AG20443 (cell line): ENCODE measurements at places on chromosomes 4 and X.
A peak's percentile ranks its signal among the peaks of the same experiment; 100 is the strongest.

GRCh38 chrX:118577041-118577440 is 81.4 kb downstream of the DOCK11 start:
- DNase-seq: no peak

DNA sequence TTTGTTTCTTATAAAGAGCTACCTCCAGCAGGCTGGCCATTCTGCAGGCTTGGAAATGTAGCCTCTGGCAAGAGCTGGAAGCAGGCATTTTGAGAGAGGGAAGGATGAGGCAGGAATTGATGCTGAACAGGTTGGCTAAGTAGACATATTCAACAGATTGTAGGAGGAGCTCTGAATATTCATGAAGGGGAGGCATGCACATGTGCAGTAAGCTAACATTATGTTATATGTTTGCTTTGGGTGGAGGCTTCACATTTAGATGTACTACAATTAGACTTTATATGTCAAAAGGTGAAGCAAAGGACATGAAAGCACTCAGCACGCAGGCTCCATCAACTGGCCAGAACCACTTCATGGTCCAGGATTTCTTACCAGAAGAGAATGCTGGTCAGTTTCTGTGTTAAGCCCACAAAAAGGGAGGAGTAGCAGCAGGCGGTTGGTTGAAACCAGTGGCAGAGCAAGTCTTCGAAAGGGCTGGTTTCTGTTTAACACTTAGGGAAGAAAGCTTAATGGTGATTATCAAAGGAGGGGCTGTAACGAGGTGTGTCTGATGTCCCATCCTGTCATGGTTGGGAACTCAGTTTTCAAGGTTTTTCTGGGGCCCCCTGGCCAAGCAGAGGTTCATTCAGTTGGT is 54.8 kb downstream of the FGFBP1 start:
- DNase-seq: no peak

- DNase-seq: no peak
Observed at GRCh38 chr4:26148927-26149326, 171.9 kb upstream of the RBPJ start.

DNA sequence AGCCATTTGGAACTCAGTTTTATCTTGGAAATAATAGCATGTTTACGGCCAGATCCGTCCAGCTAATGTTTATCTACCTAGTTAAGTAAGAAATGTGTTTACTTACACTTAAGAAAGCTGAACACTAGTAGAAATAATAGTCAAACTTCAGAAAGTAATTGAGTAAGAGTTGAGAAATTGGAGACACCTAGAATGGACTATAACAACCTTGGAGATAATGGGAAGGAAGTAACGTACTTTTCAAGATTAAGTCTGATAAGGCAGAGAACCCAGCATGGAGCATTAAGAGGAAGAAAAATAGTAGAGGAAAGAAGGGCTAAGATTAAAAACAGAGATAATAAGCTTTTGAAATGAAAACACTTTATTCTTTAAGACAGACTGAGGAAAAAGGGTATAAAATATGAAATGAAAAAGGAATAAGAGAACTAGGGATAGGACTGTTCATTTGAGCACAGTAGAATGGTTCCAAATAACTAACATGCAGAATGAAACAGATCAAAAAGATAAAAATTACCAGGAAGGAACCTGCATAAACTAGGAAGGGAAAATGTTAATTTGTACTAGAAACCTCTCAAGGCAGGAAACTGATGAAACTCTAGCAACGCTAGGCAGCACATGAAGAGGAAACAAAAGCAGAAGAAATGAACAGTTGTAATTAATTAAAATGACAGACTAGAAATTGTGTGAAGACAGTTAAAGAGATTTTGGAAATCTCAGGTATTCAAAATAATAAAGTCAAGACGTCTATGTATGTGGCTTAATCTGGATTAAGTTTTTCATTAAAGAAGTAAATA is 71.7 kb downstream of the FBXW7 start:
- no peak for DNase-seq

DNA sequence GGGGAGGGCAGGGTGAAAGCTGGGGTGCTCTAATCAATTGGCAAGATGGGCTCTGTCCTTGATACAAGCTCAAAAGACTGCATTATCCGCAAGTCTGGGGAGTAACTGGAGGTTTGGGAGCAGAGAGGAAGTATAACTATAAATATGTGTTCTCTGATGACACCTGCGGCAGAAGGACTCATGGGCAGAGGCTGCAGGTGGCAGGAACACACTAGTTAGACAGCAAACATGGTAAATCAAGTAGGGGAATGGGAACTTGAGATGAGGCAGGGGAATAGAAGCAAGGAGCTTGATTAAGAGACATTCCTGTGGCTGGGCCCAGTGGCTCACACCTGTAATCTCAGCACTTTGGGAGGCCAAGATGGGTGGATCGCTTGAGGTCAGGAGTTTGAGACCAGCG is 30.3 kb downstream of the SH3KBP1 start:
- no peak for DNase-seq

GRCh38 chr4:94202769-94203168 is 4.9 kb upstream of the SMARCAD1 start:
- no peak for DNase-seq

- no peak for DNase-seq
Observed at GRCh38 chr4:74315376-74315775, 7.1 kb downstream of the EPGN start.

DNA sequence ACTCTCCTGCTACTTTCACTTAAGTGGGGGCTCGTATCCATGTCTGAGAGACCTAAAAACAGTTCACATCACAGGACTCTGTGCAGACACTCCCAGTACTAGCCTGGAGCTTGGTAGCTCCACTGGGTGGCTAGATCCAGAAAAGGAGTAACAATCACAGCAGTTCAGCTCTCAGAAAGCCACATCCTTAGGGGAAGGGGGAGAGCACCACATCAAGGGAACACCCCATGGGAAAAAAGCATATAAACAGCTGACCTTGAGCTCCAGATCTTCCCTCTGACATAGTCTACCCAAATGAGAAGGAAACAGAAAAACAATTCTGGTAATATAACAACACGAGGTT is 175.8 kb downstream of the FAM13A start:
- no peak for DNase-seq

- no peak for DNase-seq
Observed at GRCh38 chr4:9835430-9835829, 54.0 kb downstream of the DRD5 start.

GRCh38 chr4:145339075-145339725 is 142.5 kb upstream of the SMAD1 start:
- DNase-seq: no peak

GRCh38 chrX:2697741-2698299 is 6.7 kb downstream of the CD99 start:
- DNase-seq: no peak

DNA sequence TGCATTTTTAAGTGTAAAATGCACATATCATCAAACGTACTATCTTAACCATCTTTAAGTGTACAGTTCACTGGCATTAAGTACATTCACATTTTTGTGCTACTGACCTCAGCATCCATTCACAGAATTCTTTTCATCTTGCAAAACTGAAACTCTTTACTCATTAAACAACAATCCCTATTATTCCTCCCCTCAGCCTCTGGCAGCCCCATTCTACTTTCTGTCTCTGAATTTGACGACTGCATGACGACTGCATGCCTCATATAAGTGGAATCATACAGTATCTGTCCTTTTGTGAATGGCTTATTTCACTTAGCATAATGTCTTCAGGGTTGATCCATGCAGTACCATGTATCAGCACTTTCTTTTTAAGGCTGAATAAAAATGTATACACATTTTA is 38.7 kb downstream of the CNKSR2 start:
- DNase-seq: peak; percentile 5

- peak; percentile 53 for DNase-seq
Observed at GRCh38 chrX:12970691-12971202, 4.2 kb upstream of the TMSB4X start.

- DNase-seq: peak; percentile 38
Observed at GRCh38 chrX:11724122-11725017, 33.7 kb upstream of the MSL3 start.

GRCh38 chr4:150647008-150647407 is 65.1 kb downstream of the MAB21L2 start:
- no peak for DNase-seq

- DNase-seq: no peak
Observed at GRCh38 chrX:123860983-123861382, 1.1 kb downstream of the XIAP start.

DNA sequence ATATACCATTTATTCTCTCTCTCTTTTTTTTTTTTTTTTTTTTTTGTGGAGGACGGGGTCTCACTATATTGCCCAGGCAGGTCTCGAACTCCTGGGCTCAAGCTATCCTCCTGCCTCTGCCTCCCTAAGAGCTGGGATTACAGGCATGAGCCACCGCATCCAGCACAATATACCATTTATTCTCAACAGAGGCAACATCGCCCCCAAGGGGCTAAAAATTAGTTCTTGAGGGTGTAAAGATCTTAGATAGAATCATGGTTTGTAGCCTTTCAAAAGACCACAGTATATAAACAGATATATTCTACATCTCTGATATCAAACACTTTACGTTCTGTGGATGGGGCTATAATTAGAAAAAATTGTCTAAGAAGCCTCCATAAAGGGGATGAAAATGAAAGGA is 39.8 kb upstream of the TCEAL2 start:
- DNase-seq: no peak

DNA sequence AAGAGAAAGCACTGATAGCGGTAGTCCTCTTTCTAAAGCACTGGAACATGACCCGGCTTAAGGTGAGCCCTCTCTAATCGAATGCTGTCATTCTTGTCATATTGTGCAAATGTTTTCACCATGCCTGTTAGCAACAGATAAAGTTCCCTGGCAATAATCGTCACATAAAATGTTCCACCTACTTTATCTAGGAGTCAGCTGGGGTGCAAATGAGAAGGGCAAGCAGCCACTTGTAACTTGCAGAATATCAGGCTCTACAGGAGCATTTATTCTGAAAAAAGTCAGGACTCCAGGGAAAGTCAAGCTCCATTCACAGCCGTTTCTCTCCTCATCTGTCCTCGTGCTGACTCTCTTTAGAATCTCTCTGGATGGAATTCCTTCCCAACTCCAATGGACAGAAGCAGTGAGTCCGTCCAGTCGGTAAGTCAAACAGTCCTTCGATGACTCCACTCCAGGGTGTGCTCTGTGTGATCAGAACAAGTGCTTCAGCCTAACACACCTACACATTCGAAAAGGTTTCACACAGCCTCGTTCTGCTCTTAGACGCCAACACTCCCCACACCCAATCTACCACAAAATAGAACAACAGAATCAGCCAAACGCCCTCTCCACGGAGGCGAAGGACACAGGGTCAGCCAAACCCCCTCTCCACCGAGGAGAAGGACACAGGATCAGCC is 101.7 kb upstream of the FRG1 start:
- no peak for DNase-seq

- DNase-seq: no peak
Observed at GRCh38 chr4:181827246-181827645, 416.0 kb upstream of the TENM3 start.

GRCh38 chrX:116238093-116238492 is 67.5 kb downstream of the AGTR2 start:
- DNase-seq: no peak

DNA sequence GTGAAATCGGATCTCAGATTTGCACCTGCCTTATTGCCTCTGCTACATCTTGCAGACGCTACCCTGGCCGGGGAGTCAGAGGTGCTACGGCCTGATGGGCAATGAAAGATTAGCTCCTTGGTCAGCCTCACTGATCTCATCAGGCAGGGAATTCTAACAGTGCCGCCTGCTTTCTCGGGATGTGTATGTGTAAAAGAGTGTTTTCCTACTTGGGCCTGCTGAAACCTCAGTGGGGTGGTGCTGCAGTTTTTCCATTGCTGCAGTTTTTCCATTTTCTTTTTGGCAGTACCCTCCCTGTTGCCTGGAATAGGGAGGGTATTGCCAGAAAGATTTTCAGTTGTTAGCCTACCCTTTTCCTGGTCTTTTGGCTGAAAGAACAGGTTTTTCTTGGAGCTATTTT is 117.5 kb downstream of the CDKL5 start:
- no peak for DNase-seq

DNA sequence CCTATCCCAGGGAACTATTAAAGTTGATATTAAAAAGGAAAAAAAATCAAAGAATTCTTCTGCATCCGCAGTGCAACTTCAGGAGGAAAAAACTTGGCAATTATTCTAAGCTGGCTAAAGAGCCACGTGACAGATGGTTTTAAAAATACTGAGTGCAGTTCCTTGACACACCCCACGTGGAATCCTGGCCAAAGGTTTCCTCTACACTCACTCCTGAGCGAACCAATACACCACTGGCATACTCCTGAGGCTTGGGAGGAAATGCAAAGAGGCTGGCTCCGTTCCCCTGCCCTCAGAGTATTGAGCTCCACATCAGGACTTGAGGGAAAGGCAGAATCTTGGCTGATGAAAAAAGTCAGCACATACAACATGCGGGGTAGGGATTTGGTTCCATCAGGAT is 133.8 kb upstream of the ATP6AP2 start:
- DNase-seq: no peak

GRCh38 chrX:103536071-103536470 is 16.8 kb upstream of the RAB40A start:
- DNase-seq: no peak

GRCh38 chrX:45352611-45353010 is 151.9 kb upstream of the DIPK2B start:
- DNase-seq: peak; percentile 8

GRCh38 chr4:145153181-145153903 is 27.0 kb downstream of the OTUD4 start:
- DNase-seq: no peak

- peak; percentile 36 for DNase-seq
Observed at GRCh38 chr4:57098941-57099340, 11.2 kb downstream of the IGFBP7 start.

DNA sequence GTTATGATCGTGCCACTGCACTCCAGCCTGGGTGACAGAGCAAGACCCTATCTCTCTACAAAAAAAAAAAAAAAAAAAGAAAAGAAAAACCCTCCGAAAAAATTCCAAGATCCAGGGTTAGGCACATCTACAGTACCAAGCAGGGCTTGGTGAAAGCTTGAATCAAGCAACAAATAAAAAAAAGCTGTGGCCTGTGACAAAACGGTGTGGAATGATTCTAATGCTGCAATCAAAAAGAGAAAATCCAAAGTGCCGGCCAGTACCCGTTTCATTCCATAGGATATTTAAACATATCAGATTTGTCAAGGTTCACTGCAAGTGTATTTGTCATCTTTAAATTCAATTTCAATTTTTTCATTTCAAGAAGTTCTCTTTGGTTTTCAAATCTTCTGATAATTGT is 20.5 kb downstream of the RWDD4 start:
- DNase-seq: peak; percentile 63

DNA sequence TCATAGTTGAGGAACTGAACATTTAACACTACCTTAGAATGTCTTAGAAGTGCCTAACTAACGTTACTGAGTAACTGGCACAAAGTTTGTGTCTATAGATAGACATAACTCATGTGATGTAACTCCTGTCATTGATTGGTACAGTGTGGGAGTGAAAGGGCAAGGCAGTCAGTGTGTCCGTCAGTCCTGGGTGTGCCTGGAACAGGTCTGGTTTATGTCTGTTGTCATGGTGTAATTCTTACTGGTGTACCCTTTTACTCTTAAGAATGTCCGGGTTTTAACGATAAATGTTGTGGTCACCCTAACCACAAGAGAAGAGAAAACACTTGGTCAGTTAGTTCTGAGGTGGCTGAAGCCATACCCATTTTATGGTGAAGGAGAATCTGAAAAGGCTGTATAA is 93.1 kb upstream of the ESX1 start:
- no peak for DNase-seq
